Keratinocyte (primary cell): ENCODE measurements at places on chromosomes 5 and 9. TPM values are rescaled to one million over a fixed set of nuclear protein-coding genes. Genes with fewer than 3 reads are reported as not detected.

The MEIKIN gene
- not detected in 3 replicates for polyA plus RNA-seq

The S100Z gene
- not detected in 3 replicates for polyA plus RNA-seq

DNA sequence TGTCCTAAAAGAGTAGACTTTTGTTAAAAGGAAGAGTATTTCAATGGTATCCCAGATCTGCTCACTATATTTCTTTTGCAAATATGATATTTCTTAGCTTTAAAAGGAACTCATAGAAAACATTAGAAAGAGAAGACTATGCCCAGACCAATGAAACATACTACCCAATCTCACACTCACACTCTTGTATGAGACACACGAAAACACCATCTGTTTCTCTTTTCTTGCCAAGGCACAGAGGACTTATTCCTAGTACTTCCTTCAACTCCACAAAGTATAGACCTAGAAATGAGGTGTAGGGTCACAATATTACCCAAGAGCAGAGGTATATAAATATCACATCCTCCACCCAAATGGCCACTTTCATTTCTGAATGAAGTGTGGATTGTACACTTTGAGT, 292.4 kb upstream of the ACO1 start:
- no peak for DNase-seq

GRCh38 chr9:71772726-71773125, 4.4 kb upstream of the CEMIP2 start:
- no peak for DNase-seq

- no peak for DNase-seq
Measured at GRCh38 chr5:80796846-80797245, 142.1 kb upstream of the DHFR start.

- no peak for DNase-seq
Measured at GRCh38 chr5:68314465-68314864, 98.9 kb downstream of the PIK3R1 start.

GRCh38 chr5:159619826-159620225, 289.5 kb upstream of the IL12B start:
- DNase-seq: no peak

- DNase-seq: no peak
Measured at GRCh38 chr9:90057361-90057760, 452.5 kb downstream of the GADD45G start.

DNA sequence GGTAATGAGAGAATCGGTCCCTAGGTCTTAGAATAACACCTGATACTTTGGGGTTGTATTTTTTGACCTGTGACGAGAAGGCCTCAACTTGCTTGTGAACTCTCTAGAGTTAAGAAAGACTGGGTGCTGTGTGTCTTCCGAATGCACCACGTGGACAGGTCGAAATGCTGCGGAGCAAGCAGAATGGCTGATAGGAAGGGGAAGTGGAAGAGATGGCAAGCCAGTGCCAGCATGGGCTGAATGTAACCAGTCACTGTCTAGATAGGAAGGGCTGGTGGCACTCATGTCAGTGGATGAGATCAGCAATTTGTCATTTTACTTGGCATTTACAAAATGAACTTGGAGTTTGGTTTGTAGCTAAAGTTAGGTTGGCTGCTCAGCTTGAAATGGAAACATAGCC, 5.6 kb downstream of the OTULINL start:
- DNase-seq: no peak

GRCh38 chr5:132017316-132017715, 5.9 kb upstream of the ACSL6 start:
- DNase-seq: no peak

DNA sequence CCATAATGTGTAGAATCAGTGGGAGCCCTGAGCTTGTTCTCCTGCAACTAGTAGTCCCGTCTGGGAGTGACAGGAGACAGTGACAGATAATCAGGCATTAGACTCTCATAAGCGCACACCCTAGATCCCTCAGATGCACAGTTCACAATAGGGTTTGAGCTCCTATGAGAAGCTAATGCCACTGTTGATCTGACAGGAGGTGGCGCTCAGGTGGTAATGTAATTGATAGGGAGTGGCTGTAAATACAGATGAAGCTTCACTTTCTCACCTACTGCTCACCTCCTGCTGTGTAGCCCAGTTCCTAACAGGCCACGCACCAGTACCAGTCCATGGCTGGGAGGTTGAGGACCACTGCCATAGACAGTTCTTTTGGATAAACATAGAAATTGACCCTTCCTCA, 188.7 kb downstream of the ROR2 start:
- no peak for DNase-seq

GRCh38 chr9:112605518-112605917, 112.4 kb downstream of the INIP start:
- no peak for DNase-seq

DNA sequence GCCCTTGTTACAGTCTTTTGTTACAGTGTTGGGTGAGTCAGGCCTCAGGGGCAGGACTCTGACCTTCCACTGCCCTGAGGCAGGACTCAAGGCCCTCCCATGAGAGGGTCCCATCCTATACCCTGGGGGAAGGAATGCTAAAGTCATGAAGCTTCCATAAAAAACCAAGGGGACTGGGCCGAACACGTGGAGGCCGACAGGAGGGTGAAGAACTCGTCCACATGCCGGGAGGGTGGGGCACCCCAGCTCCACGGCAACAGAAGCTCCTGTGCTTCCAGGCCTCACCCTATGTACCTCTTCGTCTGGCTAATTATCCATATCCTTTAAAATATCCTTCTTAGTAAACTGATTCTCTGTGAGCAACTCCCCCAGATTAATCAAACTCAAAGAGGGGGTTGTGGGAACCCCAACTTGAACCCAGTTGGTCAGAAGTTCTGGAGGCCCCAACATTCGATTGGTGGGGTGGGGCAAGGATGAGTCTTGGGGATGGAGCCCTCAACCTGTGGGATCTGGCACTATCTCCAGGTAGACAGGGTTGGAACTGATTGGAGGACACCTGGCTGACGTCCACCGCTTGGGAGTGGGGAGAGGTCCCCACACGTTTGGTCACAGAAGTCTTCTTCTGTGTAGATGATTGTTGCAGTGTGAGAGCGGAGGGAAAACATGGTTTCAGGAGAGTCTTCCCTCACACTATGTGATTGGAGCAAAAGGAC, 19.1 kb downstream of the MGAT1 start:
- DNase-seq: no peak

- DNase-seq: no peak
Measured at GRCh38 chr5:135426102-135427082, 20.8 kb downstream of the DCANP1 start.

- no peak for DNase-seq
Measured at GRCh38 chr5:78587081-78587774, 61.3 kb downstream of the LHFPL2 start.

DNA sequence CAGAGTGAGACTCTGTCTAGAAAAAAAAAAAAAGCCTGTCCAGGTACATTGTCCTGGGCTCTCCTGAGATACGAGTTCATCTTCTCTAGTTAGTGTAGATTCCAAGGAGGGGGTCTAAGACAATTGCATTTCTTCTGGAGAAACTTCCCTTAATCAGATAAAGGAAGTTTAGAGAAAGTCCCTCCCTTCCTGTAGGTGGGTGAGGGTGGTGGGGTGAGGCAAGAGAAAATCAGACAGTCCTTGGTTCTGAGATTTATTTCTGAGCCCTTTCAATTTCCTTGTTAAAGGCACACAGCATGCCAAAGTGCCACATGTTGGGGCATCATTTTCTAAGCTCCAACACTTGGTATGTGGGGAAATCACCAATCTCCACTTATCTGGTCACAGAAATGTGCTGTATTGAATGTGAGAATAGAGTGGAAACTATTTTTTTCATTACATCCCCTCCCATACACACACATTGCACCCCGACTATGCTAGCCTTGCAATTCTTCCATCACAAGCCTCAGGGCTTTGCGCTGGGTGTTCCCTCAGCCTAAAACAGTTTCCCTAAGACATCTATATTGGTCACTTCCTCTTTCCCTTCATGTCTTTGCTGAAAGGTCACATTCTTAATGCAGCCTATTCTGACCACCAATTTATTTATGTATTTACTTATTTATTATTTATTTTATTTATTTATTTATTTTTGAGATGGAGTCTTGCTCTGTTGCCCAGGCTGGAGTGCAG, 5.1 kb upstream of the TUT7 start:
- DNase-seq: no peak

DNA sequence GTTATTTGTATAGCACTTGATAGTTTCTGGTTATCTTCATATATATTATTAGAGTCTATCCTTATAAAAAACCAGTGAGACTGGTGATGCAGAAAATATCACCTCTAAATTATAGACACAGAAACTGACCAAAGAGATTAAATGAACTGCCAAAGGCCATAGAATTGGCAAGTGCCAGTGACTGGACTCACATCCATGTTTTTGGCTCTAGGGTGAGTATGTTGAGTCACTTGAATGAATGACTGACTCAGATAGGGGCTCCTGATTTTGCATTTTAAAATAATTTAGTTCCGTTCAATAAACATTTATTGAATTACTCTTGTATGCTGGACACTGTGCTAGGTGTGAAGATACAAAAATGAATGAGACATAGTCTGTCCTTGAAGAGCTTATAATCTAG, 70.7 kb downstream of the NR2F1 start:
- no peak for DNase-seq

GRCh38 chr9:99030092-99030511, 74.8 kb upstream of the TGFBR1 start:
- DNase-seq: no peak

- DNase-seq: no peak
Measured at GRCh38 chr5:90855296-90856010, 296.9 kb downstream of the ADGRV1 start.

DNA sequence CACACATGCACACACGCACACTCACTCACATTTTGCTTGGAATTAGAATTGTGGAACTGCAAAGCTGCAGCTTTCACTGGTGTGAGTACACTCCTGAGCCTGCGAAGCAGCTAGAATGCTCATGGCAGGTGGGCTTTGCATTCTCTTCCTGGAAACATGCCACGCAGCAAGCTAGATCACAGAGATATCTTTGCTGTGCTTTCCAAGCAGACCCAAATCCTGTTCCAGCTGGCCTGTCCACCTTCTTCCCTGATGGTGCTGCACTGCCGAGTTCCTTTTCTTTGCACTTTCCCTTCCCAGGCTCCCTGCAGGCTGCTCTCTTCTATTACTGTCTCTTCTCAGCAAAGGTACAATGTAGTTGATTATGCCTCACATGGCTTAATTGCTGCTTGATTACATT, 92.7 kb upstream of the CKMT2 start:
- no peak for DNase-seq

DNA sequence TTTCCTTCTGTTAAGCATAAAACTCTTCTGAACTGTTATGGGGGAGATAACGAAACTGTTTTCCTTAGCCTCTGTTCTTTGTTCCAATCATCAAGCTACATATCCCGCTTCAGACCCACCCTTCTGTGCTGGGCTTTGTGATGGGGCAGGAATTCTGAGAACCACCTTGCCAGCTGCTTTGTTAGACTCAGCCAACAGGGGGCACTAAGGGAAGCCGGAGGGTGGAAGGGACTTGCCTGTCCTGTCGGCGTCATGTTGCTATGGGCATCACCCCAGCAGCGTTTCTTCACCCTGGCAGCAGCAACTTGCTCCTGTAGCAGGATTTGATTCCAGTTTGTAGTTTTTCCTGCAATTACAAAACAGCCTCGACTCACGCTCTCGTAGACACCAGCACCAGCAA, 169.1 kb downstream of the CAAP1 start:
- no peak for DNase-seq

GRCh38 chr9:123550012-123550411, 194.0 kb downstream of the CRB2 start:
- DNase-seq: no peak

GRCh38 chr5:126309860-126310259, 113.3 kb upstream of the GRAMD2B start:
- DNase-seq: no peak

DNA sequence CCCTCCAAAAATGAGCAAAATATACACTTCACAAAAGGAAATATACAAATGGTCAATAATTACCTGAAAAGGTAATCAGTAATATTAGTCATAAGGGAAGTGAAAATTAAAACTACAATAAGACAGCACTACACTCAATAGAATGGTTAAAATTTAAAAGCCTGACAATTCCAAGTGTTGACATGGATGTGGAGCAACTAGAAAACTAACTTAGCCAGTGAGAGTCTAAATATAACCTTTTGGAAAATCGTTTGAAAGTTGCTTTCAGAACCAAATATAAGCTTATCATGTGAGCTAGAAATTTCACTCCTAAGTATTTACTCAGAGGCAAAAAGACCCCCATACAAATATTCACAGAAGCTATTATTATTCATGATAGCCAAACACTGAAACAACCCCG, 105.1 kb upstream of the MVB12B start:
- no peak for DNase-seq
